ENCODE measurements at places on chromosomes 6 and 20.

DNA sequence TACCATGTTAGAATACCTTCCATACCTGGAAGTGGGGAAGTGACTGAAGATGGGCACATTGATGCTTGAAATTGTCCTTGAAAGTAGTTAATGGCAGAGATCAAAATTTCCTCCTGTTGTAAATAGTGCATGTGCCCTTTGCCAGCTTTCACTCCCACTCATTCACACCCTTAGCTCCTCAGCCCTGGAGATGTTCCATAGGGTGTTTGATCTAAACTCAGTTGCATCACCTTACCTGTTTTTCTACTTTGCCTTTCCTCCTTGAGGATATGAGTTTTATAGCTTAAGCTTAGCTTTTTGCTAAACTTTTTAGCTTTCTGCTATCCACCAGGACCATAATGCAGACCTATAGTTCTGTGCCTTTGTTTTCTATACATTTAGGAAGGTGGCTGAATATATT lies 69.0 kb downstream of the CEP57L1 start:
- no peak for DNase-seq

DNA sequence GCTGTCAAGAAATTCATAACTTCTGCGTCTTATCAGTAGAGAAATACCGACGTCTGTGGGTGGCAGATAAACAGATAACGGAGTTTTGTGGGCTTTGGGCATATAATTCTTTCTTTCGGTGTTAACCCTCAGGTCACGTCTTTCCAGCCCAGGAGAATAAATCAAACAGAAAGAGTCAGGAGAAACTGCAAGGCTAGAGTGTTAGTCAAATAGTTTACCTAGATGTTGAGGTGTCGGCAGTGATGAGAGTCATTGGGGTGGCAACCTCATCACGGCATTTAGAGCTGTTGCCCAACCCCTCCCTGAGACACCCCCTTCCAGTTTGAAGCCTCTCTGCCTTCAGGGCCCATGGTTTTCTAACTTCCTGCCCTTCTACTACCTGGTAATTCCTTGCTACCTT lies 49.5 kb downstream of the ADTRP start:
- no peak for DNase-seq

- no peak for DNase-seq
Observed at GRCh38 chr20:44253528-44253927, 6.4 kb downstream of the GDAP1L1 start.

GRCh38 chr6:164570801-164571200 lies 738.6 kb downstream of the C6orf118 start:
- no peak for DNase-seq

DNA sequence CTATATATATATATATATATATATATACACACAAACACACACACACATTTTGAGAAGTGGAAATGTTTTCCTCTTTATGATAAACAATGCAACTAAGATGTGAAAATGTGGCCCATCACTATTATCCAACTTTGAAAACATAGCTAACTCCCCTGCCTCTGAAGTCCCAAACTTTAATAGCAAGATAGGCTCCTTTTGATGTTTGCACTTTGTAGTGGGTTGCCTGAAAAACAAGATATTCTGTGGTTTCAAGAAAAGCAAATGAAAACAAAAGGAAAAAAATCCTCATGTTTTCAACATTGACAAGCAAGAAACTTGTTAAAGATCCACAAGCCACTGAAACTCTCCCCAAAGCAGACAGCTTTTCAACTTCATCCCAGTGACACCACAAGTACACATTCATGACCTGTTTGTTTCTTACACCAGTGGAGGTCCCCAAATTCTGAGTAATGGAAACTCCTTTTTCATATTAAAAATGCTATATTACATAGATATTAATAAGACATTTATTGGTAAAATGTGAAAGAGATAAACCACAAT lies 90.0 kb downstream of the IPCEF1 start:
- DNase-seq = no peak

- DNase-seq = no peak
Observed at GRCh38 chr6:56393615-56394612, 146.5 kb upstream of the COL21A1 start.

GRCh38 chr6:363909-364308 lies 27.6 kb upstream of the IRF4 start:
- no peak for DNase-seq

GRCh38 chr20:46801003-46801702 lies 91.7 kb downstream of the SLC2A10 start:
- DNase-seq = no peak

DNA sequence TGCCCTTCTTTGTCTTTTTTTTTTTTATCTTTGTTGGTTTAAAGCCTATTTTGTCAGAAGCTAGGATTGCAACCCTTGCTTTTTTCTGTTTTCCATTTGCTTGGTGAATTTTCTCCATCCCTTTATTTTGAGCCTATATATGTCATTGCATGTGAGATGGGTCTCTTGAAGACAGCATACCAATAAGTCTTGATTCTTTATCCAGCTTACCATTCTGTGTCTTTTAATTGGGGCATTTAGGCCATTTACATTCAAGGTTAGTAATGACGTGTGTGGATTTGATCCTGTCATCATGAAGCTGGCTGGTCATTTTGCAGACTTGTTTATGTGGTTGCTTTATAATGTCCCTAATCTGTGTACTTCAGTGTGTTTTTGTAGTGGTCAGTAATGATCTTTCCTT lies 9.5 kb upstream of the TSPYL4 start:
- DNase-seq = no peak

DNA sequence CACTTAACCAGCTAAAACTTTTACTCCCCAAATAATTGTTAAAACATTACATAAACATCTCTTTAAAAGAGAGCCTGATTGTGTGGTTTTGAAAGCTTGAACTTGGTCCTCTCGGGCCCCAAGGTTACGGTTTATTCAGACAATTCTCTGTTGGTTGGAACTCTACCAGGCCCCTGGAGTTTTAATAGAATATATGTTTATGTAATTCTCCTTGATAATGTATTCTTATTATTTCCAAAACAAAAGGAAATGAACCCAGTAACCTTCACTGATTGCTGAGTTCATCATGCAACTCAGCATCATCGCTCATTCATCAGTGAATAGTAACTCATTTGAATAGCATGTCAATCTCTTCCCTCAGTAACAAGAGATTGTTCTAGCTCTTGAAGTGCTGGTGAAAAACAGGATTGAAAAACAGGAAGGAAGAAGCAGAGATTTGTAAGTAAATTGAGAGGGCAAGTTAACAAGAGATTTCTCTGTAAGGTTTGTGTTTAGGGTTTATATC lies 464.5 kb upstream of the MARCKS start:
- no peak for DNase-seq

GRCh38 chr6:156273065-156273711 lies 504.0 kb upstream of the ARID1B start:
- no peak for DNase-seq

GRCh38 chr20:61186771-61187472 lies 65.1 kb upstream of the CDH4 start:
- DNase-seq = peak; percentile 42

DNA sequence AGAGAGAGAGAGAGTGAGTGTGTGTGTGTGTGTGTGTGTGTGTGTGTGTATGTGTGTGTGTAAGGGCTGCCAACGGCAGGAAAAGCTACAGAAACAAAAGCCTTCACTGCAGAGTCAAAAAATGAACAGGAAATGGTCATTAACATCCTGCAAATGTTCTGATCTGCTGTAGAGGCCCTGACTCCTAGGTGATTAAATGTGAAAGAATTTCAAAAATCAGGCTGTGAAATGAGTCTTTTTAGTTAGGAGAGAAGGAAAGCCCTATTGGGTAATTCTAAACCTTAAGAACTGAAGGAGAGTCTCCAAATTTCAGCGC lies 166.5 kb upstream of the MYLIP start:
- DNase-seq = peak; percentile 91

DNA sequence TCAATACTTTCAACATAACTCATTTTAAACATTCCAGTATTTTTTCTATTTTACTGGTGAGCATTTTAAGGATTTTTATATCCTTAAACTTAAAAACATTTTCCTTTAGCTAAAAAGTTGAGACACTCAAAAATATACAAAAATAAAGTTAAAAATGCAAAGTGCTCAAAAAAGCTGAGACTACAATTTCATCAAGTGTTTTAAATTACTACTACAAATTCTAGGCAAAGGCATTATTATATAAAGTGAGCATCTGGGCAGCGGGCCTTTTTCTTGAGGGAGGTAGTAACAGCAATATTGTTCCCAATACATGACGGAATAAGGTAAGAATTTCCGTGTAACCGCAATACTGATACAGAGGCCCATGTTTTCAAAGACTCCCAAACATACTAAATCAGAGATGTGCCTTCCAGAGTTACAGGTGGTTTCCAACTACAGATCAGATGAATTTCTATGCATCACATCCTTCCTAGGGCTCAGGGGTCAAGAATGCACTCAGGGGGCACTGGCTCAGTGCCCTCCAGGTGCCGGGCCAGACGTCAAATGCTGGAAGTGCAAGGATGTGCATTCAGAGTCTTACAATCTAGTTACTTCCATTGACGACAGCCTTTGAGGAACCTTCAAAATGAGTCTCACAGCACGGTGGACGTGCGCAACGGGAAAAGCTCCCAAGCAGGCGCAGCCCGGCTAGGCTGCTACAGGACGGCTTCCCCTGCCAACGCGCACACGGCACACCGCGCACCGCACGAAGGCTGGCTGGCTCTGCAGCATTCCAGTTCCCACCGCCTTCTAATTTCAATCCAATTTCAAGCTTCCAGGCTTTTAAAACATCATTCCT lies 1.7 kb downstream of the PHF10 start:
- peak; percentile 88 for DNase-seq

GRCh38 chr6:149852881-149853280 lies 11.3 kb downstream of the LRP11 start:
- no peak for DNase-seq

GRCh38 chr6:82602776-82603175 lies 239.2 kb downstream of the TPBG start:
- DNase-seq = no peak

GRCh38 chr6:36076178-36077063 lies 48.8 kb downstream of the MAPK14 start:
- DNase-seq = no peak

DNA sequence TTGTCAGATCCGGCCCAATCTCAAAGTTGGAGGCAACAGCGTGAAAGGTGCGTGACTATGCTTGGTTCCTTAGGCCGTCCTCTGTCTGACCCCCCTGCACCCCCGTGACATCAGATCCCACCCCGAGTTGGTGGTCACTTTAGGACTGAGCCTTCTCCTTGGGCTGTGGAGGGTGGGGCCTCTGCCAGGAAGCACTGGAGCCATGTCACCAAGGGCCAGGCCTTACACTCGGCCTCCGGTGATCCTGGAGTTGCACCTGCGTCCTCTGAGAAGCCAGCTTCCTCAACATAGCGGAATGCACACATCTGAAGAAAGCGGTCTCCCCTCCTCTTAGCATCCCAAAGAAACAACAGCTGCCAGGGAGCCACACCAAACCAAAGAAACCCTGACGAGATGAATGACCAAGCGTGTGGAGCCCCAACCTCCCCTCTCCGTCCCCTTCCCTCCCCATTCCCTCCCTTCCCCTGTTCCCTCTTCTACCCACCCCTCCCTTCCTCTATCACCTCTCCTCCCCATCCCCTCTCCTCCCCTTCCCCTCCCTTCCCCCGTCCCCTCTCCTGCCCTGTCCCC lies 182.6 kb downstream of the TTLL2 start:
- DNase-seq = no peak

GRCh38 chr6:3939964-3940363 lies 90.8 kb downstream of the FAM50B start:
- DNase-seq = no peak

Measured in iris pigment epithelial cell (primary cell).